SHP77 (cell line): ENCODE measurements at places on chromosomes 7 and 10.

DNA sequence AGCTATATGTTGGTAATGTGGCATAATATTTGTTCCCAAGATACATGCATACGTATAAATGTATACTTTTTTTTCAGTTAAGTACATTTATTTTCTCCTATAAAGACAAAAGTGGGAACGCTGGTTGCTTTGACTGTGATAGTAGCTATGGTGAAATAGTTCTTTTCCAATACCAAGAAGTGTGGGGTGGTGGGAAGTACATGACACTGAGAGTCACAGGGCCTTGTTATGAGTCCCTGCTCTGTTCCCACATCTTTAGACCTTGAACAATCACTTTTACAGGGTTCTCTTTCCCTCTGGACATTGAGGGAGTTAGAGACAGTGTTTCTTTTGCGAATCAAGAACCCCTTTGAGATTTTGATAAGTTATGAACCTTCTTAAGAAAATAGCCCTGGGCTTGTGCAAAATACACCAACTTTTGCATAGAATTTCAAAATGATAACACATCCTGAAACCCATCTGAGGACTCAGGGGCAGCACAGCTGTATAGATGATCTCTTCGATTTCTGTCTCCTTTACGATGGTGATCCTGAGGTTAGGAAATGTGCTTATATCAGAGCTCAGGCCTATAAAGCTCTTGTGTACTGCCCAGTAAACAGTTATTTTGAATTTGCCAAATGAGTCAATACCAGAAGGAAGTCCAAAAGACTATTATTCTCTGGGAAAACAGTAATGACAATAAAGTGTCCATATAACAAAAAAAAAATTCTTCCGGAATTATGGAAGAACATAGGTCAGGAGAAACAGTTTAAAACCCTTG, 1.1 kb downstream of the LMOD2 start:
- DNase-seq = no peak

DNA sequence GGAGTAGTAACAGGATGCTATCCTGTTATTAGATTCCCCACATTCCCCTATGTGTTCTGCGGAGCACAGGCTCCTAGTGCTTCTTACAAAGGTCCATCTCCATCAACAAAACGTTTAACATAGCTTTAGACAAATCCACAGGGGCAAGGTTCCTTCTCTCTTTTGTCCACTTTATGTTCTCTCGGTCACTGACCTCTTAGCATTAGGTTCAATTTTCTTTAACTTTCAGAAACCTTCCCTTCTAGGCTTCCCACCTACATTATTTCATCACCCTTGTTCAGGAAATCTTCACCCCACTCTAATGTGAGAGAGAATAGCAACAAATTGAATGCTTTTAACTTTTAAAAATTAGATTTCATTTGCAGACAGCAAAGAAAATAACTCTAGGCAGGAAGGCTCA, 84.9 kb downstream of the DOCK4 start:
- DNase-seq = no peak

- DNase-seq = no peak
These were observed 85.0 kb downstream of the EMX2 start for GRCh38 chr10:117627561-117627960.

GRCh38 chr10:65273115-65273514, 1652.7 kb upstream of the LRRTM3 start:
- DNase-seq = no peak

GRCh38 chr10:65497837-65498236, 1428.0 kb upstream of the LRRTM3 start:
- DNase-seq = no peak

- no peak for DNase-seq
These were observed 4.3 kb downstream of the SLC29A3 start for GRCh38 chr10:71323407-71323806.

DNA sequence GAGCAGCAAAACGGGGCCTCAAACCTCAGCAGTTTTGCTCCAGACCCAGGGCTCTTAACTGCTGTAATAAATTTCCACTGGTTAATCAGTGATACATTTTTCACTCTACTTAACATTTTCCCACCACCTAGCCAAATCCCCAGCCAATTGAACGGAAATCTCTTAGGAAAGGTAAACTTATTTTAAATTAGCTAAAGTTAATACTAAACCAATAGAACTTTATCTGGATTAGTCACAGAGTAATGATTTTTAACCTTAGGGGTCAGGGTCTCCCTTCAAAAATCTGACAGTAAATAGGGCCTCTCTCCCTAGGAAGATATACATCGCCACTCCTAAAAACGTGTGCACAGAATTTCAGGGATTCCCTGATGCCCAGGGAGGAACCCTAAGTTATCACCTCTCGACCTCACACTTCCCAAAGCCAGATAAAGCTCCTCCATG, 87.4 kb upstream of the KMT2E start:
- DNase-seq = no peak
